ENCODE measurements at places on chromosomes 16 and 17.

- DNase-seq: no peak
These were observed 9.7 kb downstream of the RPA1 start for GRCh38 chr17:1839516-1839915.

DNA sequence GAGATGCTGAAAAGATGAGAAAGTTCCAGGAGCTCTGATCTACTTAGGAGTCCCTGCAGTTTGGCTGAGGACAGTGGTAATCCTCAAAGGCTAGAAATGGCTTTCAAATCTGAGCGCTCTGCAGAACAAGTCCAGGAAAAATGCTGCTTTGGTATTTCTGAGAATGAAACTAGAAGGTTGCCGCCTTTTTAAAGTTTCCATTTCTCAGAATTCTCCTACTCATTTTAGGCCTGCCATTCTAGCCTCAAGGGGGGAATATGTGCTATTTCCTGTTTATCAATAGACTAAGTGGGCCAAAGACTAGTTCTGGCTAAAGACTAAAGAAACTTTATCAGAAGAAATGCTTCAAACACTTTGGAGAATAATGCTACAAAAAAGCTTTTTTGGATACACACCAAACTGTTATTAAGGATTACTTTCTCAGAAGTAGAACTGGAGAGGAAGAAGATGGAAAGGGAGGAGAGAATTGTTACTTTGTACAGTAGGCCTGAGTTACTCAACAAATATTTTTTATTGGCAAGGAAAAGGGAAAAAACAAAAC is at the start of gene SLFN12L:
Gene SLFN12L, minus strand, starts transcription at position 78 of the 541 bp plus-strand sequence. CDS start 15,314 bp downstream, outside the sequence.
- no peak for DNase-seq

DNA sequence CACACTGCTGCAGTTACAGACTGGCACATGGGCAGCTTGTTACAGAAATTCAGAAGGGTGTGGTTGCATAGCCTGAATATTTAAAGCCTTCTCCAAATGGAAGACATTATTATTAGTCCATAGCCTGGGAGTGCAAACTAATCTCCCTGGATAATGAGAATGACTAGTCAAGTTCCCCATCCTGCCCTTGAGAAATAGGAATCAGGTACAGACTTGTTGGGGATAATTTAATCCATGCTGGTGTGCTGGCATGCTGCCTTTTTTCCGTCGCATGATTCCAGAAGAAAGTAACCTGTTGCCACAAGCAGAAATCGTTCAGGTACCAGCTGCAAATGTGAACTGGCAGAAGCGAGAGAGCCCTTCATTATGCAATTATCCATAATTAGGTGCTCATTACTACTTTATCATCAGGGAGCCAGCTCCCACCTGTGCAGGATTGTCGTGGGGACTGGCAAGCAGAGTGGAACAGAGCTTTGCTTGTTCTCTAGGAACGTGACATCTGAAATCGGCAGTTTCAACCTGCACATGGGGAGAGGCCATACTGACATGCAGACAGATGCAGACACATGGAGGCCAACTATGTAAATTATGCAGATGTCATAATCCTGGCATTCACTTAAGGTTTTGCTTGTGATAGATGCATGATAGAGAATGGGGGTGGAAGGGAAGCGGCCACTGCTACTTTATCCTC is 419.4 kb downstream of the PMP22 start:
- DNase-seq: no peak

DNA sequence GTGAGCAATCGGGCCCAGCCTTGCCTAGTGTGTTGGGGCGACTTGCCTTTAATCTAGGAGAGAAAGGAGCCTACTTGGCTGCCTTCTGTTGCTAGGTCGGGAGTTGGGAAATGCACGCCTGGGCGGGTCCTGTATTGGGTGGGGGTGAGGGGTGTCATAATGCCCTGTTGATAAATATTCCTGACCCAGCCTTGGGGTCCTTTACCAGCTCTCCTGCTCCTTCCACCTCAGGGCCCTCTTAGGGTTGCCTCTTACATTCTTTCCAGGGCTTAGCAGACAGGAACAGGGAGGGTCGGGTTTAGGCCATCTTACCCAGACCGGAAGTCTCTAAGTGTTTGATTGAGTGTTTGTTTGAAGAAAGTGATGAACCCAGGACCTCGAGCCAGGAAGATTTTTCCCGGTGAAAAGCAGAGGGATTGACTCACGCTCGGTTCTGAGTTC is 112.9 kb downstream of the SEC14L1 start:
- no peak for DNase-seq

DNA sequence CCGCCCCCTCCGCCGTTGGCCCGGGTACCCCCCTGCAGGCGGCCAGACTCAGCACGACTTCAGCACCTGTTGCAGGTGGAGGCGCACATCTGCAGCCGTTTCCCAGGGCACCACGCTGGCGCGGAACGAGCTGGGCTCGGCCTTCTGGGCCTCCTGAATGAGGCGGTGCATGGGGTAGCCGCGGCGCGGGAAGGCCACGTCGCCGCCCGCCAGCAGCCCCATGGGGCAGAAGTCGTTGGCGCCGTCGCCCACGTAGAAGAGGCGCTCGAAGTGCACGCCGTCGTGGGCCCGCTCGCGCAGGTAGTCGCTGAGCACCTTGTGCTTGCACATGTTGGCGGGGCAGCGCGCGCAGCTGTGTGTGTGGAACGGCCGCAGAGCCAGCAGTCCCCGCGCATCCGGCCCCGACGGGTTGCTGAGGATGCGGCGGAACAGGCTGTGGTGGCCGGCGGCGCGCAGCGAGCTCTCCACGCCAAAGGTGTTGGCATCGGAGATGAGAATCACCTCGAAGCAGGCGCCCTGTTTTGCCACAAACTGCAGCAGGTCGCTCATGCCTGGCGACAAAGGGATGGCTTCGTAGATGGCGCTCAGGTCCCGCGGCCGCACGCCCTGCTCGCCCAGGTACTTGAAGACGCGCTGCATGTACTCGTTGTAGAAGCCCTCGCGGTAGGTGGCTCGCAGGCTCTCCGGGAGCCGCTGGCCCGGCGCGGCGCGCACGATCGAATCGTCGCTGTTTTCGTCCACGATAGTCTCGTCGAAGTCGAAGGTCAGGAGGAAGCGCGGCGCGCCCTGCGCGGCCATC is 6.2 kb downstream of the PHOSPHO1 start:
- no peak for DNase-seq

- DNase-seq: no peak
These were observed 65.1 kb downstream of the SDR42E1 start for GRCh38 chr16:81946206-81946605.

GRCh38 chr17:65627108-65627507 is 65.7 kb upstream of the AXIN2 start:
- DNase-seq: no peak

DNA sequence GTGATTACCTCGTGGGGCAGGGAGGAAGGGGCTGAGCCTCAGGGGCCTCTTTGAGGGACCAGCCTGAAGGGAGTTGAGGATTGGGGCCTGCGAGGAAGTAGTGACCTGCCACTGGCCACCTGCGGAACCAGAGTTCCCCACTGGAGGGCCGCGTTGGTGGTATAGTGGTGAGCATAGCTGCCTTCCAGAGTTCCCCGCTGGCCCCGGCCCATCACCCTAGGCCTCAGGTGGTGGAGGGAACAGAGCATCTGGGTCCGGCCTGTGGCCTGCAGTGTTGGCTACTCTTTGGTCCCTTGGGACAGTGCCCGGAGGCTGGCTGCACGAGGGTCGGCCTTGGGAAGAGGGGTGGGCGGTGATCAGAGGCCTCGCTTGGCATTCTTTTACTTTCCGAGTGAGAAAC is 20.5 kb downstream of the MGAT5B start:
- DNase-seq: no peak

DNA sequence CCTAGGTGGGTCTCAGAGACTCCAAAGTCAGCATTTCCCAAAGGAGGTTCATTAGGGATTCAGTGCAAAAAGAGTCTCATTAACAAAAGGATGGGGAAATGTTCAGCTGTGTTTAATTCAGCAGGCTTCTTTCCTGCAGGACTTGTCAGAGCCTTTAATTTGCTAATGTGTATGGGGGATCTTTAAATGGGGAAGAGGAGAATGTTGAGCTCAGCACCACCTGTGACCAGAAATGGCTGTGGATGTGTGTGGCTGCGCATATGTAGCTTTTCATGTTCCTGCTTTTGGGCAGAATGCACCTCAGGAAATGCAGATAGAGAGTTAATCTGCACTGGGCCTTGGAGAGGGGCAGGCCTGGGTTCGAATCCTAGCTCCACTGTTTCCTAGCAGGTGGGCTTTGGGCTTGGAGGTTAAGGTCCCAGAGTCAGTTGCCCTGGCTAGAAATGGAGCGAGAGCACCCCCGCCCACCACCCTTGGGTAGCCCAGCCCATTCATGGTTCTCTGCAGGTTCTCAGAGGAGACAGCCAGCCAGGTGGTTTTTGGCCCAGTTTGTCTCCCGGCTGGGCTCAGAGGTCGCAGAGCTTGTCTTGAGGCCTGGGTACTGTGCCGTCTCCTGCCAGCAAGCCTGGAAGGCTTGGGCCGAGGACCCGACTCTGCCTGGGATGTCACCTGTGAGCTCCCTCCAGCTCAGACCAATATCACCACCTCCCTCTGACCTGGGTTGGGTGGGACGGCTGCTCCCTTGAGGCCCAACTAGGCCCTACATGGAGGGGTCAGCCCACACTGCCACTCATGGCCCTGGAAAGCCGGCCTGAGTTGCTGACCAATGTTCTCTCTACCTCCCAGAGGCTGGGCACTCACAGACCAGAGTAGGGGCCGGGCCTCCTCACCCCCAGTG is 9.3 kb downstream of the ADCY7 start:
- no peak for DNase-seq

- no peak for DNase-seq
These were observed 220.6 kb downstream of the FTO start for GRCh38 chr16:53924331-53925106.

DNA sequence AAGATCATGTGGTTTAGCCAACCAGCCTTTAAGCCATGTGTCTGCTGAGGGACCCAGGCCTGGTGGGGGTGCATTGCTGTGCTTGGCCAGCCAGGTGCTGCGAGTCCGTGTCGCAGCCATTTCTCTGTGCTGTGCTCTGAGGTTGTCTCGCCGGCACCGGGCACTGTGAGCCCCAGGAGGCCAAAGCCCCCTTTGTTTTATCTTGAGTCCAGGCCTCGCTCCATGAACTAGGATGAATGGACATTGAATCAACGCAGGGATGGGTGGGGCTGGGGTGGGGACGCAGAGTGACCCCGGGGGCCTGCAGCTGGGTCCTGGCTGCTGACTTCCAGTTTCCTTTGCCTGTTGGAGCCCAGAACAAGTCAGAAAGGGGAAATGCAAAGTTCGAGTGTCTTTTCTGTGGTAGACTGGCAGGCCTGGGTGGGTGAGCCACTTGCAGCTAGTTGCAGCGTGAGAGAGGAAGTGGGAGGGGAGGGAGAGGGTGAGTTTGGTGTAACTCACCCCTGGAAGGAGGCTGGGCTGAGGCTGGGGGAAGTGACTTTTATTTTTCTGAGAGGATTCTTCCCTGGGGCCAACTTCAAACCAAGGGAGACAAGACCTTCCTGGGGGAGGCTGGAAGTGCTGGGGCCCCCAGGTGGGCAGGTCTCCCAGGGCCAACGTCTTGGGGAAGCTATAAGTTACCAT is 324.7 kb downstream of the SEC14L1 start:
- no peak for DNase-seq

Measured in amygdala (tissue), 56 donors.